ENCODE measurements at places on chromosomes 3 and 15.

- DNase-seq = no peak
Observed at GRCh38 chr15:66573719-66574595, 8.2 kb upstream of the LCTL start.

DNA sequence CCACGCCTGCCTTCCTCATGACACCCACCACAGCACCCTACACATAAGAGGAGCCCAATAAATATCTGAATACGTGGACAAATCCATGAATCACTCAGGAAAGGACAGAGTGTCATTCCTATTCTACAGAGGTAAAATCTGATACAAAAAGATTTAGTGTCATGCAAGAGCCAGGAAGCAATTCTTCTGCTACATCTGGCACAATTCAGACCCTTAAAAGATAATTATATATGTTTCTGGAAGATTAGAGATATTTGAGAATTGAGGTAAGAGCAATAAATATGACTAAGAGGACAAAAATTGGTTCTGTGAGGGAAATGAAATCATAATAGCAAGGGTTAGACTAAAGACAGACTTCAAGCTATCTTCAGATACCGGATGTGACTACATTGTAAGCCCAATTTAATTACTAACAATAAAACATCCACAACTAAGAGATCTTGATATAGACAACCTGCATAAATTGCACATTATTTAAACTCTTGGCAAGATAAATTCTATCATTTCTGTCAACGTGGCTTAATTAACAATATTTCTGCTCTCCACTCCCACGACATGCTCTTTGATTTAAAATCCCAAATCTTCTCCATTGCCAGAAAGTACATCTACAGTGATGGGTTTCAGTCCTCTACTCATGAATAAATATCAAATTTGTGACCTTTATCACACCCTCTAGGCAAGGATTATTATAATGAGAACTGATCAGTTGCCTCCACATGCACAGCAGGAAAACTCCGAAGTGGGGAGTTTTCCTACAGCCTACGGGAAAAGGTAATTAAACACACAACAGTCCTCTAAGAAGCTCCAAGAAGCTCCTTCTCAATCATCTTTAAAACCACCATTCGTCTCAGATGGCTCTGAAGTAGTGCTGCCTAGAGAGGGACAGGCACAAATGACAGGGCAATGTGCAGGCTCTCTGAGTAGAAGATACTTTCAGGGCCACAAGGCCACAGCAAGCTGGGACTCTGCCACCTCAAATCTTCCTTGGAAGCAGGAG is 32.6 kb downstream of the MB21D2 start:
- DNase-seq = no peak

DNA sequence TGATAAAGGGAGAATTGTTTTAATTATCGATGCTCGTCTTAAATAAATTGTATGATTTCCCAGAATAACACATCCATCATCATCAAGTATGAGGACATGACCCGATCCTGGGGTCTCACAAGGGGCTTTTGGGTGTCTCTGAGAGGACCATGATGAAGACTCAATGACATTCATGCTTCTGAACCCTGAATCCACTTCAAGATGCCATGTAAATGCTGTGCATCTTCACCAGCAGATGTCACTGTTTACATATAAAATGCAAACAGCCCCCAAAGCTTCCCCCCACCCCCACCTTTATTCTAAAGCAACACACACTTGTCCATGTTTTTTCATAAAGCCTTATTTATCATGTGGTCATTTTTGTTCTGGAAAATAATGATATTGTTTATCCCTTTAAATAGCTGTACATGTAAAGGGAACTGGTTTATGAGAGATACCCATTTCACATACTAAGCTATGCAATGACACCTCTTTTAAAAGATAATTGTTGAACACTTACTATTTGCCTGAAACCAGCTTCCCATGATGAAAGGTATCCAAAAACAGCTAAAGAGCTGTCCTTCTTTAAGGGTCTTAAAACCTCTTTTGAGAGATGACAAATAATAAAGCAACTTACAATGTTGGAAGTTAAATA is 69.7 kb upstream of the UBE3A start:
- DNase-seq = no peak

DNA sequence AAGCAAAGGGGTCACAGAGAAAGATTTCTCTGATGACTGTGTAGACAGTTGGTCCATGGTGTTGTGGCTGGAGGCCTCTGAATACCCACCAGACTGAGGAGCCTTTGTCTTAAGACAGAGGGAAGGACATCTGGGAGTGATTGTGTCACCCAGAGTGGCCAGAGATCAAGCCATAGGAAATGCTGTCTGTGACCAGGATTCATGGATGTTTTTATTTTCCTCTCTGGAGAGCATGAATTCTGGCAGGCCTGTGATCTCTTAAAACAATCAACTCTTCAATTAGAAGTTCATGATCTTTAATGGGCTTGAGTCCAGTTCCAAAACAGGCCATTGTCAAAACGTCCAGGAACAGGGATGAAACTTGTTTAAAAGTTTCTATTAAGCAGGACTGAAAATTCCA is 198.9 kb upstream of the CTDSPL start:
- DNase-seq = no peak

GRCh38 chr3:44932986-44933944 is 42.7 kb downstream of the ZDHHC3 start:
- DNase-seq = no peak

- DNase-seq = no peak
Observed at GRCh38 chr15:66063147-66063546, 190.4 kb downstream of the MEGF11 start.

DNA sequence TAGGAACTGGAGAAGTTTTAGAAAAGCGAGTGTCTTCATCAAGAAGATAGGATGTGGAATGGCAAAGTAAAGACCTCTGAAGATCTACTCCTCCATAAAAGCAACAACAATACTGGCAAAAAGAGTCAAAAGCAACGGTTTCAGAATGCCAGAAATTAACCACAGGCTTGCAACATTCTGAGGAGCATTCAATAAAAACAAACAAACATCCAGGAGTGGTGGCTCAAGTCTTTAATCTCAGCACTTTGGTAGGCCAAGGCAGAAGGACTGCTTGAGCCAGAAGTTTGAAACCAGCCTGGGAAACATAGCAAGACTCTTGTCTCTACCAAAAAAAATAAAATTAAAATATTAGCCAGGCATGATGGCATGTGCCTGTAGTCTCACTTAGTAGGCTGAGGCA is 143.2 kb upstream of the HACD2 start:
- DNase-seq = no peak

GRCh38 chr15:89860891-89861290 is 32.9 kb downstream of the AP3S2 start:
- DNase-seq = no peak

DNA sequence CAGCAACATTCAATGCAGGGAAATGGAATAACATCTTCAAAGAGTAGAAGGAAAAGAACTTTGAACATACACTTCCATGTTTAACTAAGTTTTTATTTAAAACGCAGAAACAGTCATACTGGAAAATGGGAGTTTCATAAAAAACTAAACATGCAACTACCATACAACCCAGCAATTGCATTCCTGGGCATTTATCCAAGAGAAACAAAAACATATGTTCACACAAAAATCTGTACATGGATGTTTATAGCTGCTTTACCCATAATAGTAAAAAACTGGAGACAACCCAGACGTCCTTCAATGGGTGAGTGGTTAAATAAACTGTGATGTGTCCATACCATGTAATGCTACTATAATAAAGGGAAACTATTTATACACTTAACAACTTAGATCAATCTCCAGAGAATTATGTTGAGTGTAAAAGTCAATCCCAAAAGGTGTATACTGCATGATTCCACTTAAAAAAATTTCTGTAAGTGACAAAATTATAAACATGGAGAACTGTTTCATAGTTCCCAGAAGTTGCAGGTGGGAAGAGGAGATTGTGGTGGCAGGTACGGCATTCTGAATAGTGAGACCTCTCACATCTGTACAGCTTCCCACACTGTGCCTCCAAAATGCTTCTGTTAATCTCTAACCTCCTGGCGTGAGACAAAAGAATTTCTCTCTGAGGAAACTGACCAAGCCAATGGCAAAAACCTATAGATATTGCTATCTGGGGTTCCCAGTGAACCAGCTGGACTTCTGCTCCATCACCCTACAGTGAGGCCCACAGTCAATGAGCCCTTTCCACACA is 23.1 kb downstream of the ISG20 start:
- no peak for DNase-seq

DNA sequence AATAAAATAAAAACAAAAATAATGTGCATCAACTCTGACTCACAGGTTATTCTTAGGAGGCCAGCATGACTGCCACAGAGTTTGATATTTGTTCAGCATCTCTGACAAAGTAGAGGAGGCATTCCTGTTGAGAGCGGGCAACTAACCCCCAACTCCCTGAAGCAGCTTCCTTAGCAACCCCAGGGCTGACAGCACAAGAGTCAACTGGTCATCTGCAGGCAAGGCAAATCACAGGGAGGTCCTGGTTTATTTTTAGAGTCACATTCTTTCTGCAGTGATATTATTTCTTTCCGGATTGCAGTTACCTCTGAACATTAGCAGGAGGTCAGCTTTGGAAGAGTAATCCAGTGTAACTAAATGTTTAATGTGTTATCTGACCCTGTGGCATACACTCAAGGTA is 273.0 kb downstream of the PLCL2 start:
- no peak for DNase-seq

DNA sequence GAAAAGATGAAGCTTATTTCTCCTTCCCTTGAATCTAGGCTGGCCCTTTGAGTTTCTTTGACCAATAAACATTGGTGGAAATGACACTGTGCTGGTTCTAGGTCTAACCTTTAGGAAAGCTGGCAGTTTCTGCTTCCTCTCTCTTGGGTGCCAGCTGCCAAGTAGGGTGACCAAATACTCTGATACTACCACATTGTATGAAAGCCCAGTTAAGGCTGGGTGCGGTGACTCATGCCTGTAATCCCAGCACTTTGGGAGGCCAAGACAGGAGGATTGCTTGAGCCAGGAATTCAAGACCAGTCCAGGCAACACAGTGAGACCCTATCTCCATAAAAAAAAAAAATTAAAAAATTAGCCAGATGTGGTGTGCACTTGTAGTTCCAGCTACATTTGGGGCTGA is 320.7 kb downstream of the ZNF621 start:
- DNase-seq = no peak

GRCh38 chr3:171385086-171385485 is 75.1 kb downstream of the TNIK start:
- no peak for DNase-seq

DNA sequence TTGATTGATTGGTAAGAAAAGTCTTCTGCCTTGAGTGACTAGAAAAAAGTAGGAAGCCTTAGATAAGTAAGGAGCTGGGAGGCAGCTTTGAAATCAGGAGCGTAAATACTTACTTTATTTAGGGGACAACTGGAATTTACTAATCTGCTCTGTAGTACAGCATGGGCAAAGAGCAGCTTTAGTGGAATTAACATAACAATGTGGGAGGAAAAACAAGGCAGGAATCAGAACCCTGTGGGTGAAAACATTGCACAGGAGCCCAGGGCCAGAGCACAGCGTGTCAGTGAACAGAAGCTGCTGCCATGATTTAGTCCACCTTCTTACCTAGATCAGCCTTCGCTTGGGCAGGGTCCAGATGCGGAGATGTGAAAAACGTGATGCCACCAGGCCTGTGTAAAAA is 14.6 kb downstream of the FMN1 start:
- no peak for DNase-seq

DNA sequence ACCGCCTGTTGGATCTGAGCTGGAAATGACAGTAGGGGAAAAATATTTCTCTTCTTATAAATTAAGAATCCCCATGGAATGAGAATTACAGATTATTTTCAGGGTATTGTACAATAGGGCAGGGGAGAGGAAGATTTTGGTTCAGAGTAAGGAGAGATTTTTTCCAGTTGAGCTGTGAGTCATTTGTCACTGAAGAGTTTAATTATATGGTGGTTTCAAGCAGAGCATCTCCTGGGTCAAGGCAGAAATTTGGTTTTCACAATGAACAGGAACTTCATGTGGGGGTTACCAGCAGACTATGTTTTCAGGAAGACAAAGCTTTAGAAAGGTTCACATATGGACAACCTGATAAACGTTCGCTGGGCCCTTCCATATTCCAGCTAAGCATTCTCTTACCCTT is 182.8 kb upstream of the NR2E3 start:
- no peak for DNase-seq

DNA sequence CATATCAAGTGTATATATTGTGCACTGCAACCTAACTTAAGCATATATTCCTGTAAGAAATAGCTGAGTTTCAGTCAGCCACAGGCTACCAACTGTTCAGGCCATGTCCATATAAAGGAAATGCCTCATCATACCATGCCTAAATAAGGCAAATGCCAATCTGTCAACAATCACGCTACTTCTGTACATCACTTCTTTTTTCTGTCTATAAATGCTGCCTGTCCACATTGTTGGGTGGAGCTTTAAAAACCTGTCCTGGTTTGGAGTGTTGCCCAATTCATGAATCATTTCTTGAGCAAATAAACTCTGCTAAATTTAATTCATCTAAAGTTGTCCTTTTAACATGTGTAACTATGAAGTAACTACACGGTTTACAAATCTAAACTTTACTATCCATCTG is 1091.9 kb downstream of the NSUN3 start:
- DNase-seq = no peak

DNA sequence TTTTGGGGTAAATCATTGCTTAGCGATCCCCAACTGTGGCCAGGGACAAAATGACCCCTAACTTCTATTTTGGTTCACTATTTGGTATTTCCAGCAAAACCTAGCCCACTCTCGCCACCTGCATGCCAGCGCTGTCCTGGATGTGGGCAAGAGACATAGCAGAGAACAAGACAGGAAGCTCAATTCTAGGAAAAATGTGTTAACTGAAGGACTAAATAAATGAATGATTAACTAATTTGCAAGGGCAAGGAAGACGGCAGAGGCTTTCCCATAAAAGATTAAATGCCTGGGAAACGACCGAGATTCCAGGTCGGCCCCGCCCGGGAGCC is 408 bp downstream of the NICN1 start:
- no peak for DNase-seq

- no peak for DNase-seq
Observed at GRCh38 chr3:117768581-117768980, 1059.0 kb downstream of the TUSC7 start.

DNA sequence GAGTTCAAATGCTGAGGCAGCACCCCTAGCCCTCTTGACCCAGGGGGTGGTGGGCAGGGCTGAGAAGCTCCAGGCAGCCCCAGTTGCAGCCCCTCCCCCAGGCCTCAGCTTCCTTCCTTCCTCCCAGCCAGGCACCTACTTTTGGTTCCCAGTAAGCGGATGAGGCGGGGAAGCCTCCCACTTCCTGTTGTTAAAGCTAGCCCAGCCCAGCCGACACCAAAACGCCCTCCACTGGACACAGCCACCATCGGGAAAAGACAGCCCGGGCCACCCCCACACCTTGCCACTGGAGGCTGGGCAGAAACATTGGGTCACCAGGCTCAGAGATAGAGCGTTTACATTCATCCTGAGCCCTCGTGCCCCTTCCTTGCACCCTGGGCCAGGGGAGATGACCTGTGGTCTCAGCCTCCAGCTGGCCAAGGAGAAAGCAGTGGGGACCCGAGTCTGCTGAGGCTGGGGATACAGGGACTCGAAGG is 3.5 kb downstream of the DUSP7 start:
- peak; percentile 17 for DNase-seq
